Stimulated activated CD4-positive, alpha-beta T cell treated with anti-CD3 and anti-CD28 coated beads, Interleukin-12 subunit alpha, Interleukin-12 subunit beta, amount 100 ng/mL, for 24 hours (primary cell): ENCODE measurements at places on chromosomes 2 and 18.

DNA sequence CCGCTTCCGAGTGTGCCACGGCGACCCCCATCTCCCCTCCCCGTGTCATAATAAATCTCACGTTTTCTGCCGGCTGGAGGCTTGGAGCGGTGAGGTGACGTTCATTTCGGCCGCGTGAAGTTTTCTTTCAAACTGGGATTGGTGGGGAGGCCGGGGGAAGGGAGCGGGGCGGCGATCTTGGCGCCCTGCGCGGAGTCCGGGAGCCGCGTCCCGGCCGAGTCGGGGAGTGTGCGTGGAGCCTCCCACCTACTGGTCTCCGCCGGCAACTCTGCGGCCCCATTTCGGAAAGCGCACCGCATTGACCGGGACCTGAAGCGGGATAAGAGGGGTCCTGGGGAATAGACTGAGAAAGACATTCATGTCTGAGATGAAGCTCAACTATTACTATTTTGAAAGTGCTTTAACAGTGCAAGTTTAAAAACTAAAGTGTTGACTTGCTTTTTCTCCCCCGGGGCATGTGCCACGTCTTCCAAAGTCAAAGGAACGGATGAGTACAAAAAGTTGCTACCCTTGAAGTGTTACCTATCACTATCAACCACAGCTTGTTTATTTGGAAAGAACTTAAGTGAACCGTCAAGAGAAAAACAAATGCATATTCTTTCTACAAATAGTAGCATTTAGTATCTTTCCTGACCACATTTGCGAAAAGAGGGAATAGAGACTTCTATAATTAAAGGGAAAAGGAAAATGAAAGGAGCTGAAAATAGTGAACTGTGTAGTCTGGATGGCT, 818 bp upstream of the IKZF2 start:
- no peak for DNase-seq

DNA sequence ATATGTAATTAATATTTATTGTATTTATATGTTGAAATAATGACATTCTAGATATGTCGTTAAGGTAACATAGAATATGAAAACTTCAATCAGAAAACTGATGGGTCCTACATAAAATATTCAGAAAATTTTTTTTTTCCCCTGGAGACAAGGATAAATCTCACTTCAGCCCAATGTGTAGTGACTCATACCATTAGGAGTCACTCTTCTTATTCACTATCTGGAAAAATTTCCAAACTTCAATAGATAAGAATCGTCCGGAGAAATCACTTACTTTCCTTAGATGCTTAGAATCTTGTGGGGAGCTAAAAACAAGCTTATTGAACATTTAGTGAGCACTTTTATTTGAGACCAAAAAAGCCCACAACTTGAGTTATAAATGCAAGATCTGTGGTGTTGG, 4.6 kb downstream of the SERPINB13 start:
- no peak for DNase-seq

DNA sequence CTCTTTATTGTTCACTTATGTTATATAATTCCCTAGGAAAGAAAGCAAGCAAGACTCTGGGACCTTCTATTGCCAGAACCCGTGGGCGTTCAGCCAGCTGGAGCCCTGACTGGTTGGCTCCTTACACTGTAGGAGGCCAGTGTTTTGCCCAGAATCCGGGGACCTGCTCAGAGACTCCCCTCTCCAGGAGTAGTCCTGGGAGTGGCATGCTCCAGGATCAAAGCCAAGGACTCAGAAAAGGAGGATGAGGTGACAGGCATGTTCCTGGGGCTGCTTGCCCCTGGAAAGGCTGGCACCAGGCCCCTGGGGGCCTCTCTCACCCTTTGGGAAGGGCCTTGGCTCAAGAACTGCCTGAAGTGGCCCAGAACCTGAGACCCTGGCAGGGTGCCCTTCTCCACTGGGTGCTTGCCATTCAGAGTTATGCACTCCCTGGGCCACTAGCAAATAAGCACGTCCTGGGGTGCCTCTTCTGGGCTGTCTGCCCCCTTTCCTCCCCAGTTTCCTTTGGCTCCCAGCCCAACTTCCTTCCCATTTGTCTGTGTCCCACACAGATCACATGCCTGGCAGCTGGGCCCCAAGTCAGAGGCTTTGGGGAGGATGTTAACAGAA, 19.6 kb upstream of the KIF3C start:
- no peak for DNase-seq

- no peak for DNase-seq
Measured at GRCh38 chr2:86477349-86477748, 36.2 kb downstream of the KDM3A start.

GRCh38 chr2:28102455-28102874, 211.9 kb downstream of the BABAM2 start:
- DNase-seq = no peak

GRCh38 chr2:241601841-241602240, 35.1 kb downstream of the THAP4 start:
- no peak for DNase-seq

GRCh38 chr18:58502628-58503027, 126.3 kb downstream of the ALPK2 start:
- no peak for DNase-seq

DNA sequence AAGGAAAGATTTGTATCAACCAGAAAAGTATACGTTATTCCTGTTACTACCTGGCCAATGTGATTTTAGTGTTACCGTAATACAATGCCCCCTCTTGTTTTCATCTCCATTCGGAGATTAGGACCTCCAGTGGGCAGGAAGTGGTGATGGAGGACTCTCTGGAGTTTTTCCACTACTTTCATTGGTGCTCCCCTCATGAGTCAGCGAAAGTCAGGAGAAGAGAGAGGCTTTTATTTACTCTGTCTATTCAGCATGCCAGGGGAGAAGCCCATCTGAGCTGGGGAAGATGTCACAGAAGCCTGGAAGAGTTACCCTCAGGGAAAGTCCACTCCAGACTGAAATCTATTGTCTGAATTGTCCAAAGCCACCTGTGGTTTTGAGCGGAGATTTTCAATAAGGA, 88.2 kb upstream of the THUMPD2 start:
- no peak for DNase-seq

- DNase-seq = no peak
Measured at GRCh38 chr2:17171446-17172049, 346.7 kb downstream of the RAD51AP2 start.

DNA sequence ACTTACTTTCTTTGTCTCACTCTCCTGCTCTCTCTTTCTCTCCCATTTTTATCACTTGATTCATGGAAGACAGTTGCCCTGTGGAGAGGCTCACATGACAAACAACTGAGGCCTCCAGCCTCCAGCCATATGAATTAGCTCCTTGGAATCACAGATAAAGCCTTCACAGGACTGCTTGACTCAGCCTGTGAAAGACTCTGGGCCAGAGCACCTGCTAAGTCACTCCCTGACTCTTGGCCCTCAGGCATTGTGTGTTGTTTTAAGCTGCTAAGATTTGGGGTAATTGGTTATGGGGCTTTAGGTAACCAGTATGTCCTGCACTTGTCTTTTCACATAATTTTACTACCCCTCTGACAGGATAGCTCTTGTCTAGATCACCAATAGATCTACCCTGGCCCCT, 334.9 kb downstream of the SOX11 start:
- DNase-seq = no peak

- no peak for DNase-seq
Measured at GRCh38 chr2:140643761-140644187, 1487.0 kb downstream of the LRP1B start.

- DNase-seq = no peak
Measured at GRCh38 chr2:224126440-224126839, 87.4 kb upstream of the SERPINE2 start.

GRCh38 chr2:229431327-229431954, 160.4 kb upstream of the PID1 start:
- no peak for DNase-seq

DNA sequence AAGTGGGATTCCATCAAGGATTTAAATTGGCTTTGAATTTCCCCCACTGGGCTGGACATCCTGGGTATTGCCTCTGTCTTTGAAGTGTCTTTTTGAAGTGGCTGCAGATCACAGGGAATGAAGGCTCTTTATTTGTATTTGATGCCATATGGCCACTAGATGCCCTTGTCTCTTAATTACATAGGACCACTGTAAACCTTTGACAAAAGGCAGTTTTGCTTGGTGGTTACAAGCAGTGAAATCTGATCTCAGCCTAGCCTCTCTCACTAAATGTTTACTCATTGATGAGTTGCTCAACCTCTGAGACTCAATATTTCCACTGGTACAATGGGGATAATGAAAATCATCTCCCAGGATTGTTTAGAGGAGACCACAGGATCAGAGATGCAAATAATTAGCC, 102.2 kb downstream of the INSIG2 start:
- DNase-seq = no peak

DNA sequence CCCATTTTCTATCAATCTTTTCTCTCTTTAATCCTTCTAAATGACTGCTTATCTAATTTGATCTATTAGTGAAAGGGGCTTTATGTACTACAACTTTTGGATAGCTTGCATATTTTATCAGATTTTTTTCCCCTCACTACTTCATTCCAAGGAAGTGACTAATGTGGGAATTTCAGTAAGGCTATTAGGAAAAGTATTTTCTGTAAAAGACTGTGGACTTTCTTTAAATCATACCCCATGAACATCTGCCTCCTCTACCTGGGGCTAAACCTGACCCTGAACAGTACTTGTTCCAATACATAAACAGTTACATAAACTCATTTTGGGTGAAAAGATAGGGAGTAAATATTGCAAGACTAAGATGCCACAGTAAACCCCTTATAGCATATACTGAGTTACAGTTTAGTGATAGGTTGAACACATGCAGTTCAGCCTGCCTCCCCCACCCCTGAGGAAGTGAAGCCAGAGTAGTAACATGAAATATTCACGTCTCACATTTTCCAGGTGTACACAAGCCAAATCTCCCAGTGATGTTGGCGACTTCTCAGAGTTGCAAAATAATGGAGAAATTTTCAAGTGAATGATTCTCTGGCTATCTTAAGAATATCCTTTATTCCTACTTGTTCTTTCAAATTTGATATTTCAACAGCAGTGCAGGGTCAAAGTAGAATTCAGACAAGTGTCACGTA, 590.9 kb upstream of the ZEB2 start:
- no peak for DNase-seq

- peak; percentile 15 for DNase-seq
Measured at GRCh38 chr18:46623541-46623940, 33.5 kb downstream of the LOXHD1 start.
